ENCODE measurements at places on chromosomes 4 and X.

DNA sequence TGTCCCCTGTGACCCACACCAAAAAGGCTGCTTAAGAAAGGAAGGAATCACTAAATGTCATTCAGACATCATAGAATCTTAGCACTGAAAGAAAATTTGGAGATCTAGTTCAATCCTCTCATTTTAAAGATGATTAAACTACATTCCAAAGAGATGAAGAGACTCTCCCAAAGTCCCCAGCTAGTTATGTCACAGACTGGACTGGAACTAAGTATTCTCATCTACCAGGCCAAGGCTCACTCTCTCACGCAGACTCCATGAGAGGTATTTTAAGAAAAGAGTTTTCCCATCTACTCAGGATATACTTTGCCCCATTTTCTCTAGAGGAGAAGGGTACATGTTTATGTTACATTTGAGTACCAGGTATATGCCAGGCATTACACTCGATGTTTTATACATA is 6.9 kb downstream of the FABP2 start:
- no peak for DNase-seq

DNA sequence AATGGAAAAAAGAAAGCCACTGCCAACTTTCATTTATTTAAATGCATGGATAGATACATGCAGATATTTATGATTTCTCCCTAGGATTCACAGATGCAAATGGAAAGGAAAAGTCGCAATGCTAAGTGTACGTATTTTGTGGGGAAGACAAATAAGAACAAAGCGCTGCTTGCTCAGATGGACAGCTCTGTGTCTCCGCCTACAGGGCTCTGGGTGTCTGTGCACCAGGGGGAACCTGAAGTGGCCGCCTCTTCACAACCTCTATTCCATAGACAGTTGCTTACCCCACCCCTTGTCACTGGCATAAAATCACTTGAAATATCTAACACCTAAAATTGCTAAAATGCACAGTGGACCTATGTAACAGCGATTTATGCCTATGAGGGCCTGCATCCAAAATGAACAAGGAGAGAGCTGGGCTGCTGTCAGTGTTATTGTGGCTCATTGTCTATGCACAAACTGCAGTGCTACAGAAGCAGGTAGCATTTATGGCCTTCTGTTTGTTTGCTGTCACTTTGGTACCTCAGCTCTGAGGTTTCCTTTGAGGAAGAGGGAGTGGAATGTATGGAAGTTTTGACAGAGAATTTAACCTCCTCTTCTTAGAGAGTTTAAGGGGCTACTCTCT is 58.6 kb upstream of the PAGE1 start:
- no peak for DNase-seq

DNA sequence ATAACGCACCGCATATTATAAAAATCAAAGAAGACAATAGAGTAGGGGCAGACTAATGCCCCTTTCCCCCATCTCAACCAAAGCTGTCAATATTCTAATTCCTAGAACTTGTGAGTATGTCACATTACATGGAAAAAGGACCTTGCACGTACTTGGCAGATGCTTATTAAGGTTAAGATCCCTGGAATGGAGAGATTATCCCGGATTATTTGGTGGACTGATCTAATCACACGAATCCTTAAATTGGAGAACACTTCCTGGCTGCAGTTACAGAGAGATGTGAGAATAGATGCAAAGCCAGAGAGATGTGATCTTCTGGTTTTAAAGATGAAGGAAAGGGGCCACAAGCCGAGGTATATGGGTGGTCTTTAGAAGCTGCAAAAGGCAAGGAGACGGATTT is 548.7 kb downstream of the SPRY1 start:
- no peak for DNase-seq

GRCh38 chr4:69909195-69909594 is 21.7 kb upstream of the CSN1S1 start:
- DNase-seq = no peak
